ENCODE measurements at places on chromosomes 7 and 10.

DNA sequence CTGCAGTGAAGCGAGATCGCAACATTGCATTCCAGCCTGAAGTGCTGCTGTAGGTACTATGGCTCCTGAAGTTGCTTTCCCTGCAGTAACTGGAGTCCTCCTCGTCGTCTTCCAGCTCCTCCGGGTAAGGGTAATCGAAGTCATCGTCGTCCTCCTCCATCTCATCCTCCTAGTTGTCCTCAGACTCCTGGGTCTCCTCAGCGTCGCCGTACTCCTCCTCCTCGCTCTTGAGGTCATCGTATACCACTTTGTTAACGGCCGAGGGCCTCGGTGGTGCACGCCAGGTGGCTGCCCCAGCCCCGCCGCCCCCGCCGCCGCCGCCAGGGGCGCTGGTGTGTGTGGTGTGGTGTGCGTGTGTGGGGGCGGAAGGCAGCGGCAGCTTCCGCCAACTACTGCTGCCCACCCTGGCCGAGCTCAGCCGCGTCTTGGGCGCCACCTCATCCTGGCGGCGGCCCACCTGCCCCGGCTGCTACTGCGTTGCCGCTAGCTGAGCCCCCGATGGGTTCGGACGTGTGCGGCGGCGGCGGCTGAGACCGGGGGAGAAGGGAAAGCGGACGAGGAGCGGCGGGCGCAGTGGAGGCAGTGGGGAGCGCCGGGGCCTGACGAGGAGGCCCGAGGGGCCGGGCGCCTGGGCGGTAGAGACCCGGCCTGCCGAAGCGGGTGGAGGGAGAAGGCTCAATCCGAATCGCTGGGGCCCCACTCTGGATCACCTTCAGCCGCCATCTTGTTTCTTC, 11.8 kb upstream of the ACBD5 start:
- DNase-seq: peak; percentile 80

GRCh38 chr10:5958077-5958476, 19.3 kb downstream of the IL15RA start:
- DNase-seq: no peak

GRCh38 chr7:156836443-156836842, 56.5 kb downstream of the LMBR1 start:
- DNase-seq: no peak

DNA sequence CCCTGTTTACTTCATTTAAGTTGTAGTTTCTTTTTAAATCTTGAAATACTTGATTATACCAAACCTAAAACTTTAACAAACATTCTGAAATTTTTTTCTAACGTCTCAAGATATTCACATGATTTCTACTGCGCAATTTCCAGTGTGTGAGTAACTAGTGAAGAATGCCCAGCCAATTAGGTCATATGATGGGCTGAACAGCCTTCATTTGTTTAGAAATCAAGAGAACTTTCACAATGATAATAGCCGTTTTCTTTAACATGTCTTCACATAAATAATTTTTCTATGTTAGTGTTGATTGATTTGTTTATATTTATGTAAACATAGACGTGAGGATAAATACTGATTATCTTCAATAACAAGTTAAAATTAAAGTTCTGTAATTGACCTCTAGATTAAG, 21.8 kb downstream of the STAM start:
- DNase-seq: no peak

DNA sequence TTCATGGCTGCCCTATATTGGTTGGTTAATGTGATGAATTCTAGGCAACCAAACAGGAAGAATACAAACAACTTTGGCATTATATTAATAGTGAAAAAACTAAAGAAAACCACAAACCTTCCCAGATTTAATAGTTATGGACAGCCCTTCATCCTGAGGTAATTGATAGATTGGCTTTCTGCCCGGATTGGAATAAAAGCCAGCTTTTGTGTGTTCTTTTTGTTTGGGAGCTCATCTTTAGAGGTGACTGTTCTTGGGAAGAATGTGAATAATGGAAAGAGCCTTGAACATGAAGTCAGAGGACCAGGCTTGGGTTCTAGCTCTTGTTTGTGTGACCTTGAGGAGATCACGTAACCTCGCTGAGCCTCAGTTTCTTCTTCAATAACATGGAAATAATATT, 92.3 kb downstream of the VTI1A start:
- no peak for DNase-seq

- DNase-seq: no peak
These were observed 263.3 kb downstream of the TNS3 start for GRCh38 chr7:47318395-47319182.

- DNase-seq: no peak
These were observed 1.5 kb upstream of the EBLN1 start for GRCh38 chr10:22219308-22219707.

- no peak for DNase-seq
These were observed 126.0 kb downstream of the AASS start for GRCh38 chr7:122018032-122018431.

DNA sequence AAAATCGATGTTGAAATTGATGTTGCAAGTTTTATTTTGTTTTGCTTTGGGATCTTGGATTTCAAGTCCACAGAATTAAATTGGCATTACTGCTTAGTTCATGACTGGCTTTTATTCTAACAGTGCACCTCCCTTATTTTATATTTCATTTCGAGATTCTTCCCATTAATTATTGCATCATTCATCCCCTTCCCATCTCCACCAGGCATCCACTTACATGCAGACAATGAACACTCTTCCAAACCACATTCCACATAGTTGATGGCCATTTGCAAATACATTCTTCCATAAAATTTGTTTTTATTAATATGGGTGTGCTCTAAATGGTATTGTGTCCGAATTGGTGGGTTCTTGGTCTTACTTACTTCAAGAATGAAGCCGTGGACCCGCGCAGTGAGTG, 15.6 kb upstream of the SCIN start:
- DNase-seq: no peak

DNA sequence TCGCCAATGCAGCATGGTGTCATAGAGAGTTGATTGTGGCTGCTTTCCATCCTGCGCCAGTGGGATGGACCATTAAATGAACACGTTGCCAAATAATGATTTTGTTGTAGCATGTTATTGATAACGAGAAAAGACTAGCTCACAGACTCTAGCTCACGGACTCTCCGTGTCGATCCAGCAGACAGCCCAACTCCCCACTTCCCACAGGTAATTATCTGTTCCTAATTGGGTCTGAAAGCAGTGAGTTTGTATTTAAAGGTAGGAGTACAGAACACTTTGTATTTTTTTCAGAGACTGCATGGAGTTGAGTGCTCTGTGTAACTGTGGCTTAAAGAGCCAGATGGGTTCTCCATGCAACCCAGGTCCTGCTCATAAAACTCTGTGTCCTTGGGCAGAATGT, 1250.5 kb downstream of the TYW1 start:
- DNase-seq: no peak

GRCh38 chr10:14670551-14671240, 104.0 kb downstream of the FAM107B start:
- DNase-seq: no peak

GRCh38 chr10:70958396-70958795, 70.0 kb upstream of the PCBD1 start:
- DNase-seq: no peak

DNA sequence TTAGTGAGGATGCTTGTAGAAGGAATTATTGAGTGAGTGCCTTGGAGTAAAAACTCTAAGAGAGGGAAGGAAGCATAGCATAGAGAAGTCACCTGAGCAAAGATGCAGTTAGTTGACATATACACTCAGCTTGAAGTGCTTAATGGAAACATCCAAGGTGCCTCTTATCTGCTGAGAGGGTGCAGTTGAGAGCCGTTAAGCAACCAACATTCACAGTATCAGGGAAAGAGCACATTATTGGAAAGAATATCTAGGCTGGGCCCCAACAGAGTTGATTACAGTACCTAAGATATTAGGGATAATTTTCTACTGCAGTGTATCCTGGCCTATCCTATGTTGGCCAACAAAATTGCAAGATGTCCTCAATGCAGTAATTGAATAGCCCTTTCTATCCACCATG, 302.0 kb downstream of the ETV1 start:
- DNase-seq: no peak

GRCh38 chr7:99036546-99037111, 107.3 kb downstream of the SMURF1 start:
- DNase-seq: no peak

GRCh38 chr7:38482521-38482920, 148.7 kb downstream of the AMPH start:
- DNase-seq: no peak

DNA sequence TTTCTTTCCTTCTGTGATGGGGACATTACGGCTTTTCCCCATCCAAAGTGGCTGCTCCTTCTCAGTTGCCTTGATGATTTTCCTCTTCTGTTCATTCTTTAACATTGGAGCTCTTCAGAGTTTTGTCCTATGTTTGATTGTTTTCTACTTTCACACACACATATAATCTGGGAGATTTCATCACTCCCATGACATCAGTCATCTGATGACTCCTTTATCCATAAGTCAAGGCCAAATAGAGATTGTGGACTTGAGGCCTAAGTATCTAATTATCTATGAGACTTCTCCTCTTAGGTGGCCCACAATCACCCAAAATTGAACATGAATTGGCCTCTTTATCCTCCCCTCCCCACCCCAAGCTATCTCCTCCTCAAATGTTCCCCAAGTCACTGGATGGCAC, 5.3 kb upstream of the COL1A2 start:
- no peak for DNase-seq

DNA sequence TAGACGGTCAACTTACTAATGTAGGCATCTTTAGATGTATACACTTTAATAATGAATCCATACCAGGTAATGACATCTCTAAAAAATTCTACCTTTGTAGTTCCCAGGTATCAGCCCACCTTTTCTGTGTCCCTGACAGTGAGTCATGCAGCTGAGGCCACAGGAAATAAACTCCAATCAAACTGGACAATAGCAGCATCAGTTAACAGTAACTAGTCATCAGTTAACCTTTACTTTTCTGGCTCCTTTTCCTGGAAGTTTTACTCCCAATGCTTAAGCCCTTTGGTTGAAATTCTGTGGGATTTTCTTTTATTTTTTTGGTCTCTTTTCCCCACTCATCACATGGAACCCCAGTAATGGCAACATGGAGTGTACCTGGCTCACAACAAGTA, 617.6 kb downstream of the SORCS3 start:
- DNase-seq: no peak

- DNase-seq: no peak
These were observed 37.4 kb downstream of the TSPAN14 start for GRCh38 chr10:80491251-80492102.

DNA sequence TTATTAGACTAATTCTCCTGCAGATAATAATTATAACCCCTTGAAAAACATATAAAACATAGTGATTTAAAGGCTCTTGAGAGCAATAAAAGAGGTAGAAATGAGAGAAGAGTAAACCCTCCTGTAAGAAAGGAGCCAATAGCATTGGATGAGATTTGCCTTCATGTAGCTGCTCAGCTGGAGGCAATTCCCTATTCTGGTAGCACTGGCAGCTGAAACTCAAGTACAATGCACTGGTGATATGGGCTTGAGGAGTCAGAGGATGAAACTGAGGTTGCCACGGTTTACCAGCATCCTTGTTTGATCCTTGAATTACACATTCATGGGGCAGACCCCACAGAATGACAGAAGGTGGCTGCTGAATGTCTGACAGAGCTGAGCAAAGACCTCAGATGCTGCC, 76.4 kb downstream of the CTTNBP2 start:
- no peak for DNase-seq

GRCh38 chr10:4029866-4030265, 244.9 kb upstream of the KLF6 start:
- DNase-seq: no peak

DNA sequence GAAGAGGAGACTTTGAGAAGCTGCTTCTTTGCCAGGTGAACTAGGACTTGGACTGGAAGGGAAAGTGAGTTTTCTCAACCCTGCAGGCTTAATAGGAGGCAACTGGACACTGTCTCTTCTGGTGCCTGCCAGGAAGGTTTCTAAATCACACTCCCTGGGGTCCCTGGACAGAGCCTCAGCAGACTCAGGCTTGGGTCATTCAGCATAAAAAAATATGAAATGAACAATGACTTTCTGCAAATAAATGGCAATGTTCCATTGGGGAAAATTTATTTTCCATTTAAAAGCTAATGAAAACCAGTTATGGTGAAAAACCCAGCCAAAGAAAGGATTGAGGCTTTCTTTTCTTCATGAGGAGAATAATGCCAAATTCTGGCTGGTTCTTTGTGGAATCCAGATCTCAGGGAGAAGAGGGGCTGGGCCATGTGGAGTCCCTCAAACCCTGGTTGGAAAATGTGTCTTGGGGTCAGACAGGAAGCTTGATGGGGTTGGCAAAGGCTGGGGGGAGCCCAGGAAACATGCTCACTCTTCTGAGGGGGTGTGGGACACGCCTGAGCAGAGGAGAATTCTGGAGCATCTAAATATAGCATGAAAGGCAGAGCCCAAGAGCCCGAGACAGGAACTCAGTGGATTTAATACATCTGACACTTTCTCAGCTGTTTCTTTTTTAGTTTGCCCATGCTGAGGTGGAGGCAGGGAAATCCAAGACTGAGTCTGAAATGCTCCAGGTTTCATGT, 65.2 kb upstream of the EMX2 start:
- no peak for DNase-seq

- DNase-seq: no peak
These were observed 45.1 kb downstream of the SPOCK2 start for GRCh38 chr10:72043016-72043834.

DNA sequence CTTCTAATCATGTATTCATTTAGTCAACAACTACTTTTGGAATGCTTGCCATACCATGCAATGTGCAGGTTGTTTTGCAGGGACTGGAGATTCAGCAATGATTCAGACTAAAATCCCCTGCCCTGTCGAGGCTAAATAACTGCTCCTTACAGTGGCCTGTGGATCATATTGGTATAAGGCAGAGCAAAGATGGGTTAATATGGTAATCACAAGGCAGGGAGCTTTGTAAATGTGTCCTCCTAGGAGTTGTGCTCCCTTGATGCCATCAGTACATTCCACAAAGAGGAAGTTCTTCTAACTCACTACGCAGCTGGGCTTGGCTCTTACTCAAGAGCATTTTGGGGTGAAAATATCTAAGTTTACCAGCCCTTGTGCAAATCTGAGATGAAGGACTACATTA, 614 bp upstream of the IFIT2 start:
- no peak for DNase-seq

GRCh38 chr7:37198906-37199485, 249.7 kb downstream of the ELMO1 start:
- peak; percentile 65 for DNase-seq

DNA sequence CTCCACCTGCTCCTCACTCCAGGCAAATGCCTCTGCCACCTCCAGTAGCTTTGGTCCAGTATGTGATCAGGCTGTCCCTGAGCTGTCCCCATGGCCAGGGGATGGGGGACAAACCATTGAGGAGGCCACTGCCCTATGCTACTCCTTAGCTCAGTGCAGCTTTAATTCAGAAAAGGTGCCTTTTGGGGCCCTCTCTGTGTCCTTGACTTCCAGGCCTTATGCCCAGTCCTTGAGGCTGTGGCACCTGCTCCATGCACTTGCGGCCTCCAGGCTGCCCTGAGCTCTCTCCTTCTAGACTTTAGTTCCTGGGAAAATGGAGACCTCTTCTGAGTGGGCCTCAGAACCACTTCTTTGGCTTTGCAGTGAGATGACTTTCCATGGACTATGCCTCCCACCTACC, 650.8 kb upstream of the CELF2 start:
- no peak for DNase-seq

DNA sequence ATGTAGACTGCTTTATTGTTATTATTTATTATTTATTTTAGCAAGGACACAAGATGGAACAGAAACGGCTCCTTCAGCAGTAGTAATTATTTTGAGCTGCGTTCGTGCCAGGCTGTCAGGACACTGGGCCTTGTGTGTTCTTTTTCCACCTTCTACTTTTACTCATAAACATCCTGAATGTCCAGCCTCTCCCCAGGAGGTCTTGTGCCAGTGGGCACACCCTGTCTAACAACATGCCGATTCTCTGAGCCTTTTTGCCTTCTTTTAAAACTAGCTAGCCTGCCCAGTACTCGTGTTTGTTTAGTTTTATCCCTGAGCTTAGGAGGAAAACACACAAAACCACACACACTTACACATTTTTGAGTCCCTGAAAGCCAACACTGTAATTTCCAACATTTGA, 1.2 kb downstream of the SCIN start:
- no peak for DNase-seq
